Activated T-cell treated with anti-CD3 and anti-CD28 coated beads for 24 hours (primary cell): ENCODE measurements at places on chromosomes 13 and 19.

GRCh38 chr13:51148952-51149573, 38.0 kb upstream of the C13orf42 start:
- DNase-seq, result no peak

DNA sequence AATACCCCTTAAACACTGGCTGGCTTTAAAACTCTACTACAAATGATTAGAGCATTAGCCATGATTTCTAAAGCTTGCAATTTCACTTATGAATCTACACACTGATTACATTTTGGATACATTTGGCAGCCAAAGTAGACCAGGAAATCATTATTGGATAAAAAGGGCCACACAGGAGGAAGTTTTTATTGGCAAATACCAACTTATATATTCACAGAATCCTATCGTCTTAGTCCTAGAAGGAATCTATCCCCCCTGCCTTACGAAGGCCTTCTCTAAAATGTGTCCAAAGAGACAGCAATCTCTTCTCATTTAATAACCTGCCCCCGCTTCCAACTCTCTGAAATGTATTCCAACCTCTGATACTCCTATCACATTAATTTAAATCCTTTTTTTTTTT, 52.5 kb downstream of the KLF5 start:
- DNase-seq, result no peak

- DNase-seq, result no peak
Observed at GRCh38 chr13:78339927-78340326, 263.4 kb downstream of the POU4F1 start.

DNA sequence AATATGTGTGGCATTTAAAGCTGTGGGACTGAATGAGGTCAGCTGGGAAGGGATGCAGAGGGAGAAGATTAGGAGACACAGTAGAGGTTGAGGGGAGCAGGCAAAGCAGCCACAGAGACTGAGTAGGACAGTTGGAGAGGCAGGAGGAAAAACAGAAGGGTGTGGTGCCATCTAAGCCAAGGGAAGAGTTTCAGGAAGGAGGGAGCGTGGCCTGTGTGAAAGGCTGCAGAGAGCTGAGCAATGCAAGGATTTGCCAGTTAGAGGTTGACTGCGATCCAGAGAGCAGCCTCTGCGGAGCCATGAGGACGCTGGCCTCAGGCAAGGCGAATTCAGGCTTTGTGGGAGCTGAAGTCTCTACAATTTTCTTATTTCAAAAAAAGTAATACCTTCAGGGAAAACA, 28.9 kb downstream of the SOX21 start:
- no peak for DNase-seq

GRCh38 chr19:6204212-6204611, 68.7 kb downstream of the ACSBG2 start:
- no peak for DNase-seq
